ENCODE measurements at places on chromosomes 2 and 18.
A peak's percentile ranks its signal among the peaks of the same experiment; 100 is the strongest.

DNA sequence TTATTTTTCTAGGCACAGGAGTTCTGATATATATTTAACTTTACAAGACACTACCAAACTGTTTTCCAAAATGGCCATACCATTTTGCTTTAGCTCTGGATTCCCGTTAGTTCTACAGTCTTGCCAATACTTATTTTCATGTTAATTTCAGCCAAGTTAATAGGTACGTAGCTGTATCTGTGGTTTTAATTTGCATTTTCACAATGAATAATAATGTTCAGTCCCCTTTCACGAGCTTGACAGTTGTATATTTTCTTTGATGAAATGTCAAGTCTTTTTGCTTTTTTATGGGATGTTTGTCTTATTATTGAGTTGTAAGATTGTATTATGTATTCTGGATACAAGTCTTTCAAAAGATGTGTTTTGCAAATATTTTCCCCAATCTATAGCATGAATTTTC lies 50.6 kb upstream of the GALNT5 start:
- DNase-seq = no peak

GRCh38 chr2:74391209-74391579 lies 11.1 kb upstream of the DCTN1 start:
- DNase-seq = peak; percentile 42

DNA sequence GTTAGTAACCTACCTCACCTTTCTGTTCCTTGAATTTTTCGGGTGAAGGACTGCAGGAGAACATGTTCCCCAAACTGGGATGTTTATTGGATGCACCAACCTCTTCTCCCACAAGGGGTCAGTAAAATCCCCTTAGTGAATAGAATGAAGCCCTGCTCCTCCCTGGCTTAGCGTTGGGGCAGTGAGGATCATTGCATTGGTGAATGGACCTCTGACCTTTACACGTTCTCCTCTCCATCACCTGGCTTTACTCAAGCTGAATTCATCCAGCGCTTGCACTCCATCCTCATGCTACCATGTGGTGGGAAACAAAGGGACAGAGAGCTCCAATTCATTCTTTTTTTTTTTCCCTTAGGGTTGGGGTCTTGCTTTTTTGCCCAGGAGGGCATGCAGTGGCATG lies 157.2 kb downstream of the MIB1 start:
- DNase-seq = peak; percentile 44

DNA sequence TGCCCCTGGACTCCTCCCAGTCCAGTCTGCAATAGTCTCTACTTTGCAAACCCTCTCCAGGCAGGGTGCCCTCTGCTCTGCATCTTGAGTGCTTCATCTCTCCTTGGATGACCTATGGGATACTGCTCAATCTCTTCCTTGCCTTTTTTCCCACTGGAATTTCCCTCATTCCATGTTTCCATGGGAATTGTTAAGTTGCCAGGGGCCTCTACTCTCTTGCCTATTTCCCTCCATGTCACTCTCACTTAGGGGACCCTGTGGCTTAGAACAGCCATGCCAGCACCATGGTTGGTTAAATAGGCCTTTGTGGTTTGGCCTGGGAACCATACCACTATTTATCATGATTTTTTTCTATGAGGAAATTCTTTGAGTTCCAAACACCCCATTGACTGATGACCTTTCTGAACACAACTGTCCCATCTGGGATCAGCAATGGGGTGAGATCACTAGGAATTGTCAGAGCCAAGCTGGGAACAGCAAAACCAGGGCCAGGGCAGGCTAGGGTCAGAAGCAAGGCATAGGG lies 91.4 kb upstream of the RBMS1 start:
- DNase-seq = peak; percentile 97

GRCh38 chr2:160207804-160208654 lies 8.0 kb upstream of the ITGB6 start:
- peak; percentile 98 for DNase-seq

GRCh38 chr2:172168917-172169346 lies 66.2 kb upstream of the DLX2 start:
- DNase-seq = peak; percentile 80

DNA sequence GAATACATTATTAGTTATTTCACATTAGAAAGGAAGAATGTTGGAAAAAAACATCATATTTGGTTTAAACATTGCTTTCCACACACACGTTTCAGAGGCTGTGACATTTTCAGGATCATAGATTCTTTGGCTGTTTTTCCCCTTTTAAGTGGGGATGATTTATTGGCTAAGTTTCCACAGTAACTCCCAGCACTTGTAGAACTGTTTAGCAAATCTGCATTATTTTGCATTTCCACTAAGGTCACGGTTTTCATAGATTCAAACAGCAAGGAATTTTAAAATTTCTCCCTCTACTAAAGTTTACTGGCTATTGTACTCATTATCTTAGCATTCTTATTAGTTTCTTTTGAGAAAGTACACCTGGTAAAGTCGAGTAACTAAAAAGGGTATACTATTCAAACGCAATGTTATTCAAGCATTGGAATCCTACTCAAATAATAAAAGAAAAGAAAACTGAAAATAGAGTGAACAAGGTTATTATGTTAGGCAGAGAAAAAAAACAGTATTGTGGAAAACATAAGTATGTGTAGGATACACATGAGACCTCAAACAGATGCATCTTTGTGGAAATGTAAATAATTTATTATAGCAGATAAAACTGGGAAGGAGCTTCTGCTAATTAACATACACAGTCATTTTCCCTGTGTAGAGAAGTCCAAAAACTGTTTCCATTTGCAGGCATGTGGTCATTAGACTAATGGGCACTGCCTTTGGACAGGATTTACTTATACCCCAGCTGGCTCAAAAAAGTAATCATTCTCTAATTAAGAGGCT lies 633.8 kb downstream of the NRXN1 start:
- no peak for DNase-seq

GRCh38 chr2:206201075-206201848 lies 41.6 kb downstream of the EEF1B2 start:
- no peak for DNase-seq

DNA sequence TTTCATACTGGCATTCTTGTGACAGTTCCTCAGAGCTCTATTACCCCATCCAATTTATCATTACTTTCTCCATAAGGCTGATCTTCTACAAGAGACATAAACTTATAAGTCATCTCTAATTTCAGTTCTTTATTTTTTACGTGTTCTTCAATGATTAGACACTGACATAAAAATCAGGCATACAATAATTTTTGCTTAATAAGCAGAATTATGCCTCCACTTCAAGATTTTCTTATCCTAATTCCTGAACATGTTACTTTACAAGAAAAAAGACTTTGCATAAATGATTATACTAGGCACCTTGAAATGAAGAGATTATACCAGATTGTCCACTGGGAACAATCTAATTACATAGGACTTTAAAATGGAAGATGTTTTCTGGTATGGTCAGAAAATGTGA lies 1304.5 kb upstream of the SLC39A10 start:
- no peak for DNase-seq

DNA sequence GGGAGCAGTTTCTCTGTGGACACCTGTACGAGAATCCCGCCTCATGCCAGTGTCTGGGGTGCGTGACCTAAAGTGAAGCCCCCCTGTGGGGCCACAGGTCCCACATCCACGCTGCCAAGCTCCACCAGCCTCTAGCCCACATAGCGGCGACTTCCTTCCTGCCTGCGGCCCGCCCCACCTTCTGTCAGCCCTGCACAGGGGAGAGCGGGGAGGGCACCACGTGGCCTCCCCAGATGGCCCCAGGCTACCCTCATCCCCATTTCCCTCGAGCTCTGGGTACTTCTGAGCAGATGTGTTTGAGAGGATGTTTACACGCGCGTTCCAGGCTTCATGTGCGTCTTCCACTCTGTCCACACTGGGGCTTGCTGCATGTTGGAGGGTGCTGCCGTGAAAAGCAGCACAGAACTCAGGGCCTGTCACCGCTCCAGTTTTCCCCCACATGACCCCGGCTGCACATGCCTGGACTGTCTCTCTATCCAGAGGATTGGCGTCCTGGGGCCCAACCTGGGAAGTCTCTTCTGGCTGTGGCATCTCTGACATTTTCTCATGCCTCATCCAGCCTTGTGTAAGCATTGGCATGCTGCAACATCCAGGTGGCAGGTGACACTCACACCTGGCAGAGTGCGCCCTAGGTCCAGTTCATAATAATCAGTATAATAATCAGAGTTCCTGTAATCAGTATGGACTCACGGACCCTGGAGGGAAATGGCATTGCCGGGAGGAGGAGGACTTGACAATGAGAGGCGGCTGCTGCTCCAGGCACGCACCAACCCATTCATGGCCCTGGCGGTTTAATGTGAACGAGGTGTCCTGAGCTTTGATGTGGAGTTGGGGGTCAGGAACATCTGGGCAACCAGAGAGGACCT lies 146.3 kb upstream of the TWIST2 start:
- no peak for DNase-seq

GRCh38 chr2:129713337-129713736 lies 266.1 kb upstream of the RAB6C start:
- no peak for DNase-seq

DNA sequence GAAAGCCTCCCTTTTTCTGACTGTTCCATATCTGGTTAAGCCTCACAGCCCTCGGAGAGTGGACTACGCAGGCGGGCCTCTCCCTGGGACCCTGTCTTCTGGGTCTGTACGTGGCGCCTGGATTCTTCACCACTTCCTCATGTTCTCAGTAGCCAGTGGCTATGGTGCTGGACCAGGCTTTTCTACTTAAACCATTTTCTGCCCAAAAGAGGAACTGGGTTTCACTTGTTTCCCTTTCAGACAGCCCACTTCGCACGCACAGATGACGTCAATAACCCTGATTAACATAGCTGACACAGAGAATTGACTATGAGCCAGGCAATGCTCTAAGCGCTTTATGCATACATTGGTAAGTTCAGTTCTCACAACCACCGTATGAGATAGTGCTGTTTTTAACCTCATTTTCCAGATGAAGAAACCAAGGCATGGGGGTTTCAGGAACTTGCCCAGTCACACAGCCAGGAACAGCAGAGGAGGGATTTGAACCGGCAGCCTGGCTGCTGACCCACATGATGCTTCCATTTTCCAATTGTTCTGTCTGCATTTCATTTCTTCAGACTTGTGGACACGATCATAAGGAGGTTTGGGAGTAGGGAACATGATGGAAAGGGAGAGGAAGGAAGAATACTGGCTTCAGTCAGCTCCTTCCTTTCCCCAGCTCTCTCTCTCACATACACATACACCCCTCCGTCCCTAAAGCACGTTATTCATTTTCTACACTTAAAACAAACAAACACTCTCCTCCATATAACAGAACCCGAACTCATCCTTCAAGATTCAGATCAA lies 41.7 kb downstream of the MYOM1 start:
- DNase-seq = peak; percentile 6

DNA sequence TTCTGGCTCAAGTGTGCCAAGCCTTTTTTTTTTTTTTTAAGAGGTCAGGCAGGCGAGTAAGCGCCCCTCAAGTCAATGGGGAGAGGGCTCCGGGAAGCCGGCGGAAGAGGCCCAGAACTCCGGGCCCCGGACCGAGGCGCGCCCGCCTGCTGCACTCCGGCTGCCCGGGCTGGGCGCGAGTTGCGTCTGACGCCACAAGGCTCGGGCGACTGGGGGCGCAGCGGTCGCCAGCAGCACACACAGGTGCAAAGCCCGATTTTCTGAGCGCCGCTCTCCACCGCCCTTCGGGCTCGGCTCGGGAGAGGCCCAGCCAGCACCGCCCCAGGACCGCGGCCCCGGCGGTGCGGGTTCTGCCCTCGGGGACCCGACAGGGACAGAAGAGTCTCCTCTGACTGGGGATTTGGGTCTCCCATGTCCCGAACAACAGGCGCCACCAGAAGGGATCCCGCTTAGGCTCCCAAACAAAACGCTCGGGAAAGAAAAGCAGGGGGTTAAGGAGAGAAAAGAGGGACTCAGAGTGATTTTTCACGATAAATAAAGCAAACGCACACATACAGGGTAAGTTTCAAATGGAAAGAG lies 787 bp downstream of the ERBB4 start:
- no peak for DNase-seq

GRCh38 chr2:105324732-105325131 lies 4.8 kb downstream of the TGFBRAP1 start:
- DNase-seq = peak; percentile 86

GRCh38 chr18:75241705-75242104 lies 31.1 kb downstream of the TSHZ1 start:
- DNase-seq = no peak

- peak; percentile 72 for DNase-seq
Observed at GRCh38 chr2:227853204-227853629, 18.2 kb upstream of the DAW1 start.

Data from AG10803 (cell line).